ENCODE measurements at places on chromosomes 12 and 14. TPM values are rescaled to one million over a fixed set of nuclear protein-coding genes. Genes with fewer than 3 reads are reported as not detected.

The TPPP2 gene
- not detected for polyA plus RNA-seq

The BIN2 gene
- 183 TPM for polyA plus RNA-seq

The PRKD1 gene
- not detected for polyA plus RNA-seq

The NEUROD4 gene
- not detected for polyA plus RNA-seq
